Natural killer cell (primary cell): ENCODE measurements at places on chromosomes 5 and 9. TPM values are rescaled to one million over a fixed set of nuclear protein-coding genes. Genes with fewer than 3 reads are reported as not detected.

GRCh38 chr5:135460246-135461033 is 8.3 kb upstream of the TIFAB start:
- no peak for DNase-seq

GRCh38 chr5:42991404-42992087 is 48.6 kb downstream of the ANXA2R start:
- no peak for DNase-seq

CTXN3 gene
- total RNA-seq, result not detected

KLF9 gene
- 47.7 TPM for total RNA-seq

GRCh38 chr5:39194466-39195136 is 24.8 kb downstream of the FYB1 start:
- DNase-seq, result no peak

DNA sequence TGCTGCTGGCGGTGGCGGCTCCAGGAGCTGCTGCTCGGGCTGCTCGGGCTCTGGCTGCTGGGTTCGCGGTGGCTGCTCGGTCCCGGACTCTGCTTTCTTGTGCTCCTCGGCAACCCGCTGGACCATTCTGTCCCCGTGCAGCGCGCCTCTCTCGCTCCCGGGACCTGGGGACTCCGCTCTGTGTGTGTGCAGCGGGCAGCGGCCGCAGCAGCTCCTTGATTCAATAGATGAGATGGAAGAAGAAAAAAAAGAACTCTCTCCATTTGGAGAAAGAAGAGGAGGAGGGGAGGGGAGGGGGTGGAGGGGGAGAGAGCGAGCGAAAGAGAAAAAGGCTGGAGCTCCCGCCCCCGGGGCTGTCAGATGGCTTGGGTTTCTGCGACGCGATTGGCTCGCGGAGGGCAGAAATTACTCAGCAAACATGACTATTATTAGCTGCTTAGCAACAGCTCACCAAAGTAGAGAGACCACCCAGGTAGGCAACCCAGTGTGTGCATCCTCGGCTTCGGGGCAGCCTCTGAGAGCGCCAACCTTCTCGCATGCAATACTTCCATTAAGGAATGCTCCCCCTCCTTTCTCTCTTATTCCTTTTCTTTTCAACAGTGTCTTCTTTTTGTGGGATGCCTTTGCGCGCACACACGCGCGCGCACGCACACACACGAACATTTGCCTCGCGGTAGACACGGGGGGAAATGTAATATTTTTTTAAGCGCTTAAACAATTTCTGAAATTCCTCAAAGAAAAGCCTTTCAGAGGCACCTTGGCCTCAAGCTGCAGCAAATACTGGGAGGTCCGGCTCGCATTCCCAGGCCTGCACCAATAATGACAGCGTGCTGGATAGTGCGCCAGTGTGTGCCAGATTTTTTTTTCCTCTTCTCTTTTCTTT is 7.6 kb downstream of the PTCH1 start:
- peak; percentile 64 for DNase-seq

GRCh38 chr5:547086-547924 is 23.1 kb upstream of the SLC9A3 start:
- DNase-seq, result no peak

TMEM245 gene
- 14.5 TPM for total RNA-seq
